ENCODE measurements at places on chromosomes 5 and 9.

- no peak for DNase-seq
Observed at GRCh38 chr9:23850690-23851629, 24.9 kb upstream of the ELAVL2 start.

DNA sequence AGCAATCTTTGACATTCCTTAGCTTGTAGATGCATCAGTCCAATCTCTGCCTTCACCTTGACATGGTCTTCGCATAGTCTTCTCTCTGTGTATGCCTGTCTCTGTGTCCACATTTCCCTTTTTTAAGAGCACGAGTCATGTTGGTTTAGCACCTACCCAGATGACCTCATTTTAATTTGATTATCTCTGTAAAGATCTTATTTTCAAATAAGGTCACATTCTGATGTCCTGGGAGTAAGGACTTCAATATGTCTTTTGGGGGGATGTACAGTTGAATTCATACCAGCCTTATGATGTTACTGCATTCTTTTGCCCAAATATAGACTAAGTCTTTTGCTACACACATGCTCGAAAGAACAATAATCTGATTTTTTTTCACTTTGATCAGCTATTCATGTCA, 6.9 kb downstream of the KCTD16 start:
- no peak for DNase-seq

DNA sequence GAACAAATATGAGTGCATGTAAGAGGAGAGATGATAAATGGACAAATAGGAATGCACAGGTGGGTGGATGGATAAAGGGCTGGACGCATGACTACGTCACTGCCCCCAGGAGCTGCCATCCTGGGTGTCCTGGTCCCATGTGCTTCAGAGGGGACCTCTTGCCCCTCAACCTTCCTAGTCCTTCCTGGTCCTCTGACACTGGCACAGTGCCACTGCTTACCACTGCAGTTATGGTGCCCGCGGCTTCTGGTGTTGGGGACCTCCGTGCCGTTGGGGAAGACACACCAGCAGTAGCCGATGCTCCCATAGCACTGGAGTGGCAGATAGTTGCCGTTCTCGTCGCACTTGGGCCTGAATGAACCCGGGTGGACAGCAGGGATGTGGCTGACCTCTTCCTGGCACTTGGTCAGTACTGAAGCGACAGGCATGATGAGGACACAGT, 9.8 kb downstream of the CD74 start:
- no peak for DNase-seq

DNA sequence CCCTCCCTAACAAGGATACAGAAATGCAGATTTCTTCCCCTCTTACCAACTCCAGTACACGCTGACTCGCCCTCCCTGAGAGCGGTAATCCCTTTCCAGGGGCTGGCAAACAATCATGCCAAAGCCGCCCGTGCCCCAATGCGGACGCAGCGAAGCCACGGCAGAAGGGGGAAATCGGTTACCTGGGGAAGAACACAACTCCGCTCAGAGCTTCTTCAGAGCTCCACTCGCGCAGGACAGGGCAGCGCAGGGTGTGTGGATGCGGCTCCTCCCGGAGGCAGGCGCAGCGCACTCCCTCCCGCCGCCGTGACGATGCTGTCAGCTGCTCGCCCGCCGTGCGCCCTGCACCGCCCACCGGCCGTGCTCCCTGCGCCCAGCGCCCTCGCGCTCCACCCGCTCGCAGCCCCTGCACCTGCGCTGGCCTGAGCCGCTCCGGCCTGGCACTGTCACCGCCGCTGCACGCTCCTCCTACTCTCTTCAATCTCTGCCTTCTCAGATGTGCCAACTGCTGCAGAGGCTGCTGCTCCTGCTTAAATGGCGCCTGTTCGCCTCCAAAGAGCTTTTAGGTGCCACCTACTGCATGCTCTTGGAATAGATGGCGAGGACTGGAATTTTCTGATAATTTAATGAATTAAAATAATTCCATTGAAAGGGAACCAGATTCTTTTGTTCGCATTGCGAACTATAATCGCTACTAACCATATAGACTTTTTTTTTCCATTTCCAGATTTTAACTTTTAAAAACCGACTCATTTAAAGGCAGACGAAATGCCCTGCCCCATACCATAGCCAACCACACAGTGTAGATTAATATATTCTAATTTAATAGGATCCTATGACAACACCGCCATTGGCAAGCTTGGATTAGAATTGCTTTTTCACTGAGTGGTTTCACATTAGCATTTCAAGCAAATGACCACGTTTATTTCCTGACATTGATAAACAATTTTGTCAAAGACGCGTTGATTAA, at the start of gene DIRAS2:
Gene DIRAS2 (minus strand): TSS at position 255 of the 970 bp plus-strand sequence. CDS start 28,997 bp downstream, outside the sequence.
- no peak for DNase-seq

- peak; percentile 33 for DNase-seq
Observed at GRCh38 chr5:163347671-163348070, 89.7 kb upstream of the CCNG1 start.

DNA sequence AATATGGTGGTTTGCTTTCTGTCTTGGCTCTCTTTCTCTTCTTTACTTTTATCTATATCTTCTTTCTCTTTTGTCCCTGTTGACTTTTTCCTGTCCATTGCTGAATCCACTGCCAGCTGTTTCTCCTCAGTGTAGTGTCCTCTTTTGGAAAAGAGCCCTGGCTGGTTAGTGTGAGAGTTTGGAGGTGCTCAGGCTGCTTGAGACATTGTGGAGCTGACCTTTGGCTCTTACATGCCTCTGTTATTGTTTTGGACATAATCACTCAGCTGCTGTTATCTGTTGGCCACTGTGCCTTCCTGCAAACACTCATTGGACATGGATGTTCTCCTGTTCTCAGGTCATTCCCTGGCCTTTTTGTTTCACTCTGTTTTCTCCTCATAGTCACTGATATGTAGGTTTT, 295.4 kb upstream of the RIOK2 start:
- no peak for DNase-seq

DNA sequence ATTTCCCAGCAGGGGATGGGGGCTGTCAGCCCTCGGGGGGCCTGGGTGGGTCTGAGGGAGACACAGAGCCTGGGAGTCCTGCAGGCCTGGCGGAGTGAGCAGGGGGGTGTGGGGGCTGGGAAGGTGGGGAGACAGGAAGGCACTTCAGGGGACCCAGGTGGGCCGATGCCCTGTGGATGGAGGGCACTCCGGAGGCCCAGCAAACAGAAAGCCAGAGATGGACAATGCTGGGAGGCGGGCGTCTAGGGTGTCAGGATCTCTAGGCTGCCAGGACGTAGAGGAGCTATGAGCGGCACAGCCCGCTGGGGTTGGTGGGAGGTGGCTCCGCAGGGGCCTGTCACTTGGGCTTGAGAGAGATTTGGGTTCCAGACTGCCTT, 87.6 kb upstream of the COL5A1 start:
- DNase-seq = no peak

- no peak for DNase-seq
Observed at GRCh38 chr5:74206579-74207550, 433.7 kb downstream of the ENC1 start.

DNA sequence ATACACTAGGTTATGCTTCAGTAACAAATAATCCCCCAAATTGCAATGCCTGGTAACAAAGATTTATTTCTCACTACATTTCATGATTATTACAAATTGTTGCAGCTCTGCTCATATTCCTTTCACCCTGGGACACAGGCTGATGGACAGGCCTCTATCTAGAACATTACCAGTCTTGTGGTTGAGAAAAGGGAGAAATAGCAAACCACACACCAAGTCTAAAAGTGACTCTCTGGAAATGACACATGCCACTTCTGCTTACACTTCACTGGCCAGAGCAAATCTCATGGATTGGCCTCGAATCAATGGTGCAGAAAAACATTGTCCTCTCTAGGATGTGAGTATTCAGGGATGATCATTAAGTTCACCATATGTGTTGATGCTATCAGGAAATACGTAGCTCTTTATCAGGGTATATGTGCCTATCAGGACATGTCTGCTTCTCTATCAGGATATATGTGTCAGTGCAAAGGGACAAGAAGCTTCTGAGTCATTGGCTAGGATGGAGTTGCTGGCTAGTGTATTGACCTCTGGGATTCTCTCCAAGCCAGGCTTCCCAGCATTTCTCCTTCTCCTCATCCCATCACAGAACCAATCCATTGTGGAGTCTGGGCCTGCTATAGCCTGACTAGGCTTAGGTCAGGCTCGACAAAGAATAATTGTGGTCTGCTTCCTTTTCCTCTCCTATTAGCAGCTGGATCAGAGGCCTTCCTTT, 91.1 kb upstream of the CEP78 start:
- DNase-seq = no peak

DNA sequence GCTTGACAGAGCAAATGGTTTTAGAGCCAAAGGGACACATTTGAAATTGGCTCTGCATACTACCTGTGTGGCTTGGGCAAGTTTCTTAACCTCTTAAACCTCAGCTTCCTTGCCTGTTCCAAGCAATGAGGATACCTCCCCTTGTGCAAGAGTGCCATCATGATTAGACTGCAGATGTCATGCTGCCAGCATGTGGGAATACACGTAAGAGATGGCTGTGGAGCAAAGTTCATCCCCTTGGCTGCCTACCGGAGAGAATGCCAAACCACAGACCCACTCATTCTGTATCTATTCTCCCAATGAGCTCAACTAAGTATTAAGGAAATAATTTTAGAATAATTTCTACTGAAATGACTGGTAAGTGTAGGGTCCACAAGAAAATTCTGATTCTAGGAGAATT, 101.3 kb downstream of the WDR41 start:
- DNase-seq = no peak

GRCh38 chr9:128846680-128847030, 17.1 kb upstream of the SPOUT1 start:
- DNase-seq = no peak

- no peak for DNase-seq
Observed at GRCh38 chr9:129206905-129207304, 28.8 kb upstream of the IER5L start.

GRCh38 chr5:400282-401145, 42.5 kb upstream of the EXOC3 start:
- no peak for DNase-seq

Data from GM12864 (cell line).